Activated T-helper 1 cell treated with Interleukin-2 at 50 U/mL for 16 hours (primary cell): ENCODE measurements at places on chromosomes 5 and 9.

DNA sequence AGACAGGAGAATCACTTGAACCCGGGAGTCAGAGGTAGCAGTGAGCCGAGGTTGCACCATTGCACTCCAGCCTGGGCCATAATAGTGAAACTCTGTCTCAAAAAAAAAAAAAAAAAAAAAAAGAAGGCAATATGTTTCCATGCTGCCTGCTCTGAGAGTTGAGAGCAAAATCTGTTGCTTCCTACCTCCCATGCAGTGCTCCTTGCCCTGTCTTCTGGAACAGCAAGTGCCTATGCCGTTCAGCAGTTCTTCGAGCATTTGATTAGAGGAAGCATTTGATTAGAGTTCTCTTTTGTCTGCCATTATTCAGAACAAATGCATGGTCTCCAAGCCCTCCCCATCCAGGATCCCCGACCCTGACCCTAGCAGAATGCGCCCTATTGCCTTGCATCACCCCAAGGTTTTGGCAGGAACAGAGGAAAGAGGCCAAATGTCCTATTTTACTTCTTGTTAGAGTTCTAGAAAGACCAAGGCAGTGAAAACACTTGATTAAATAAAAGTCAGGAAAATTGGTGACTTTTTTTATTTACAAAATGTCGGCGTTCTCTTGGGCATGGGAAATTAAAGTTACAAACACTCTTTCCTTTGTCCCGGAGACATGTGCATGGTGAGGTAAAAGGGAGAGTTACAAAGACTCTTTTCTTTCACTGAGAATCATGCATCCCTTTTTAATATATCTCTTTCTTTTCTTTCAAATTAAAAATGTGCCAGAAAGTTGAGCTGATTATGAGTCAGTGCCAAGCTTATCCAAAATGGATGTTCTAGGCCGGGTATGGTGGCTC lies 27.8 kb upstream of the FSD1L start:
- DNase-seq: no peak

DNA sequence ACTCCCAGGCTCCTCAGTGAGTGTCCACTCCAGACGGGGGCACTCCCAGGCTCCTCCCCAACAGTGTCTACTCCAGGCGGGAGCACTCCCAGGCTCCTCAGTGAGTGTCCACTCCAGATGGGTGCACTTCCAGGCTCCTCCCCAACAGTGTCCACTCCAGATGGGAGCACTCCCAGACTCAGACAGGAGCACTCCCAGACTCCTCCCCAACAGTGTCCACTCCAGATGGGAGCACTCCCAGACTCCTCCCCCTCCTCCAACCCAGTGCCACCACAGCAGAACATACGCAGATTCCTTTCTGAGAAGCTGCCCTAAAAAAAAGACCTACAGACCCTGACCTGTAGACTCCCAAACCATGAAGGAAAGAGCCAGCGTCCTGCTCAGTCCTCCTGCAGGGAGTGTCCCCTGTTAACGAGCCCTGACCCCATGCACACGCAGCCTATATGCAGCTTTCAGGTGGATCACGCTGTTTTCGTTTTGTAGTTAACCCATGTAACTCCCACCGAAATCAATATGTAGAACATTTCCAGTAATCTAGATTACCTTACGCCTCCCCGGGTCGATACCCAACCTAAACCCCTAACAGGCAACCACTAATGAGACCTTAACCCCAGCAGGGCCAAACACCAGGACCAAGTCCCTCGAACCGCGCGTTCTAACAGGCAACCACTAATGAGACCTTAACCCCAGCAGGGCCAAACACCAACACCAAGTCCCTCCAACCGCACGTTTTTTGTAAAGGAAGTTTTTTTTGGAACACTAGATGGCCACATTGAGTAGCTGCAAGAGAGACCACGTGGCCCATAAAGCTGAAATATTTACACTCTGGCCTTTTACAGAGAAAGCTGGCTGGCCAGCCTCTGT lies 15.7 kb downstream of the PNPLA7 start:
- DNase-seq: no peak

- no peak for DNase-seq
Measured at GRCh38 chr9:79013715-79014610, 557.8 kb upstream of the TLE4 start.

GRCh38 chr5:136750224-136750862 lies 385.0 kb upstream of the TRPC7 start:
- no peak for DNase-seq

GRCh38 chr9:36898431-36899020 lies 135.5 kb downstream of the PAX5 start:
- DNase-seq: no peak

DNA sequence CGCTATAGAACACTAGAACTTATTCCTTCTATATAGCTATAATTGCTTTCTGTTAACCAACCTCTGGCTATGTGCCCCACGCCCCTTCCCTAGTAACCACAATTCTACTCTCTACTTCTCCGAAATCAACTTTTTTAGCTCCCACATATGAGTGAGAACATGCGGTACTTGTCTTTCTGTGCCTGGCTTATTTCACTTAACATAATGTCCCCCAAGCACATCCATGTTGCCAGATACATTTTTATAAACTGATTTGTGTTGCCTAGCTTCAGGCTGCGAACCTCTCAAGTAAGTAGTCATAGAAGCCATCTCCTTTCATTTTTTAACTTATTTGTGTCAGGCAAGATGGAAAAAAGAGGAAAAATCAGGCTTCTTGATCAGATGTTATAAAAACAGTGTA lies 249.5 kb downstream of the TMEM167A start:
- DNase-seq: no peak

DNA sequence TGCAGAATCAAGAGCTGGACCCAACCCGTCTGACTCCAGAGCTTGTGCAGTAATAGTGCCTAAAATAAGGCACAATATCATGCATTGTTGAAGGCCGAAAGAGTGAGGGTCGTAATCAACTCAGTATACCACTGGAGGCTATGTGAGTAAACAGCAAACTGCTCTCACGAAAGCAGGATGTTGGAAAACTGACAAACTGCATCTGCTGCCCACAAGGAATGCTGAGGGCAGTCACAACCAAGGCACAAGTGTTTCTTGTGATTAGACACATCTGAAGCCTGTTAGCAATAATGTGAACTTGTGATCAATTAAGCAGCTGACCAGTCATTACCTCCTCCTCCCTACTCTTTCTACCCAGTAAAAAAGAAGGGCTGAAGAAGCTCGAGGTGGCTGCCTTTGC lies 48.8 kb downstream of the TRPM3 start:
- no peak for DNase-seq

DNA sequence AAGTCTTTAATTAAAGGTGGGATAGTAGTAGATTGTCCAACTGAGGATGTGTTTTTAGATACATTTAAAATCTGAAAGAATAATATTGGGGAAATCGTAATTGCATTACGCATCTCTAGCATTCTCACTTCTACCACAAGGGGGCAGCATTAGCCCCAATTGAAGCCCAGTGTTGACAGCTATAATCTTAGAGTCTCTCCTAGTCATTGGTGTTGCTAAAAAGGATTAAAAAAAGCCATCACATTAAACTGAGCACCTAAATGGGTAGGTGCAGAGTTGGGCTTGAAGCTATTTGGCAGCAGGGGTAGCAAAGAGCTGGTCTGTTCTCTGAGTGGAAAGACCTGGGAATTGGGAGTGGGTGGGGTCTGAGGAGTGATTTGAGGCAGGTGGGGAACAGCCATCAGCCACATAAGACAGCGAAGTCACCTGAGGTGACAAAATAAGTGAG lies 177.2 kb downstream of the OSTF1 start:
- no peak for DNase-seq

DNA sequence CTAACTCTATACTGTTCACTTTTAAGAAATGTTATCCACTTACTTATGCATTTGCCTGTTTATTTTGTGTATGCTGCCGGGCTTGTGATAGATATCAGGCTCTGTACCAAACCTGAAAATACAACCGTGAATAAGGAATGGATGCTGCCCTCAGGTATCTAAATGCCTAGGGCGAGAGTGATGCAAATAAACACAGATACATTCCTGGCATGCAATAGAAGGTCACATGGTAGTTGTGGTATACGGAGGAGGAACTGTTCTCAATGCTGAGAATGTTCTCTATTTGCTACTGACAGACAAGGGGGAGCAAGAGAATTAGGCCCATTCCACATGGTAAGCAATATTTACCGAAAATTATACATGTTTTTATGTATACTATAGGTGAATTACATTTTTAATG lies 227.8 kb downstream of the ICE1 start:
- no peak for DNase-seq

- no peak for DNase-seq
Measured at GRCh38 chr5:68369457-68370125, 154.0 kb downstream of the PIK3R1 start.

DNA sequence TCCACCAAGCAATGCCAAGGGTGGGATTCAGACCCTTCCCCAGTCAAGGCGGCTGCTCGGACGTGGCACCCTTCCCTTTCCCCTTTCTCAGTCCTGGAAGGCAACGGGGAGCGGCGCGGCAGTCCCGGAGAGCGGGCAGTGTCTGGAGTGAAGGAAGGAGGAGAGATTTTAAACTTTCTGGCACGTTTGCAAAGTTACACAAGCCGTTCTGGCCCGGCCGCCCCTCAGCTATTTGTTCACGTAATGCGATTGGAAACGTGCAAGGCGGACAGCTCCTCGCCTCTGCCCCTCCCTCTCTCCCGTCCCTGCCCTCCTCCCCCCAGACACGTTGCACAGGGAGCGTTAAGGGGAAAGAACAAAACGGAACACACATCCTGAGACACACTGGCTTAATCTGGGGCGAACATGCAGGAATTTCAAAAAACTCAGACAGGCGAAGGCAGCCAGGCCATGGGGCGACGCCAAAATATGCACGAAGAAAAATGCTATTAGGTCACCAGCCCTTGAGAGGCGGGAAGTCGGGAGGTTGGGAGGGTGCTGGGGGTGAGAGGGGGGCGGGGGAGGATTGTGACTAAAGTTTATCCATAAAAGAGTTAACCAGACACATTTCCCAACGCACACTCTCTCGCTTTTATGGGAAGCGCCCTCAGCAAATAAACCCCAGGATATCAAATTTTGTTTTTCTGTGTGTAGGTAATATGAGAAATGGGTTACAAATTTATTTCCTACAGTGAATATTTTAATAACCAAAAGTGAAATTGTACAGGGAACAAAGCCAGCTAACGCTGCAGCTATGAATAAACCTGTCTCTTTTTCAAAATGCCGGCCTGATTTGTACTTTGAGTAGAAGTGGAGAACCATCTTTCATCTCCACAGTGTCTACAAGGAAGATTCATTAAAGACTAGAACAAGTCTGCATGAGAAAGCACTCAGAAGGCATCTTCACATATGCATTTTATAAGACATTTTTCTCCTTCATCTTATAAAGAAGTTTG lies at the start of gene LOX:
TSS of gene LOX (minus strand) at position 144 of the 995 bp plus-strand sequence. CDS start 274 bp downstream, outside the sequence.
- no peak for DNase-seq

GRCh38 chr5:68261569-68262065 lies 46.1 kb downstream of the PIK3R1 start:
- no peak for DNase-seq

DNA sequence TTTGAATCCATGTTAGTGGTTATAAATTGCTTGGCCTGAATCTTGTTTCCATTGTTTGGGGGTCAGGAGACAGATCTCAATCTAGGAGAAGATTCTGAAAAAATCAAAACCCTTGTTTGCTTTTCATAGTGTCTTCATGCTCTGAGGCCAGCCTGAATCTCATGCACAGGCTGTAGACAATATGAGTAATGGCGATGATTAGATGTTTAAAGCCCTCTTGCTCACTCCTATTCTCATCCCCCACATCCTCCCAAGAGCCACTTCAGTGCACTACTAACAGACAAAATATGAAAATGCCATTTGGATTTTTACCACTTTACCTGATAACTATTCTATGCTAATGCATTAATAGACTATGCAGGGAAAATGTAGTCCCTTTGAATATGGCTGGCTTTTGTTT lies 129.4 kb downstream of the NUDT12 start:
- DNase-seq: no peak

- DNase-seq: no peak
Measured at GRCh38 chr9:84990850-84991513, 321.5 kb downstream of the NTRK2 start.

- DNase-seq: no peak
Measured at GRCh38 chr5:151696470-151697061, 9.9 kb upstream of the SPARC start.

DNA sequence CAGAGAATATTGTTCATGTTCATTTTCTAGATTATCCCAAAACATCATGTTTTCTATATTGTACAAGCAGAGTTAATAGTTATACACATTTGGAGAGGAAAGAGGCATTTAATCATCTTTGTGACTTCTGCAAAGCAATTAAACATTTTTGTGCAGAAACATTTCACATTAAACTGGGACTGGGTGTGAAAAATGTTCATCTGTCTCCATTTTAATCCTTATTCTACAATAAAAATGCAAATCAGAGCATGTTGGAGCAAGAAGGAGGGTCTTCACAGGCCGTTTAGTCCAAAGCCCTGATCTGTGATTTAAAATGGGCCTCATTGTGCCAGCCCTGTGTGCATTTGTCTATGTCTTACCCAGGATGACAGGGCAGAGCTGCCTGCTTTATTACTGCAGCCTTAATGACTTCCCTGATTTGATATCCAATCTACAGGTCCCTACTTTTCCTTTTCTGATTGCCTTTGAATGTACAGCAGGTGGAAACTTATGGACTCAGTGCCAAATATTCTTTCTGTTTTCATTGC lies 183.5 kb downstream of the CAVIN4 start:
- DNase-seq: no peak

DNA sequence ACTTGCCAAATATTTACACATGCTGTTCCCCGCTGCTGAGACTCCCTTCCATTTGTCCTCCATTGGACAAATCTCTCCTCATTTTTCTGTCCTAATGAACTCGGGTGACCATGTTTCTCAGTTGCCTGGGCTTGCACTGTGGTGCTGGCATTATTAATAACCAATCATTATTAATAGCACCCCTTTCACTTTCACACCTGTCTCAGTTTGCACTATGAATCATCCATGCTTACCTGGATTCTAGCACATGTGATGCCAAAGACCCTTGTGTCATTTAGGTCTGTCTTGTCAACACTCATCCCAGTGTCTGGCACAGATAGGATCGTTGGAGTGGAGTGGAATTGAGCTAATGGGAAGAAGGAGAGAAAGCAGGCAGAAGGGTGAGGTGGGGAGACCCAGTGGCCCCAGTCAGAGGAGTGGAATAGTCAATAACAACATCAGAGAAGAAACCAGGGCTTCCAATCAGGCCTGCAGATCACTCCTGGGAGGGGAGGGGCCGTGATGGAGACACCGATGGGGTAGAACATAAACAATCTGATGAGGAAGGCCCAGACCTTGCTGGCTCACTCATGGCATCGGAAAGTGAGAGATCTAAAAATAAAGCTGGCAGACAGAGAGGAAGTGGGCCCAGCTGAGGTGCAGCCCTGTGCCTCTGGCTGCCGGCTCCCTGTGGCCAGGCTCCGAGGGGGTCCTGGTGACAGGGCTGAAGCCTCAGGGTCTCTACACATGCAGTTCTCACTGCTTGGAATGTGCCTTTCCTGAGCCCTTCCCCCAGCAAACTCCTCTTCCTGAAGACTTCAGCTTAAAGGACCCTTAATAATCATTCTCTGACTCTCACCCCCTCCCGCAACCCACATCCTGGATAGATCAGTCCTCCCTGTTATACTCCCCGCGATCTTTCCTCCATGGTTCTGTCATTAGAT lies 33.5 kb upstream of the CRB2 start:
- peak; percentile 33 for DNase-seq

DNA sequence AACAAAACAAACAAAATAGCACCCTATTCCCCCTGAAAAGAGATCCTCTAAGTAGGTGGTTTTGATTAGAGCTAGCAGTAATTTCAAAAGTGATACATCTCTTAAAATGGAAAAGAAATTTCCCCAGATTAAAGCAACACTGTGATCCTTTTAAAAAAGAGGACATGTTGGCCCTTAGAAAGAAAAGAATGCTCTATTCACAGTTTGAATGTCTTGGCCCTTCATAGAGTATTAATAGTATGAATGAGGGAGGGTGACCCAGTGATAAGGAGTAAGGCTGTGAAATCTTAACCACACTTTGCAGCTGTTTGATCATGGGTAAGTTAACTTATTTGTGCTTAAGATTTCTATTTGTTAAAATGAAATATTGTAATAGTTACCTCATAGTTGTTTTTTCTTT lies 467.7 kb upstream of the MEF2C start:
- DNase-seq: no peak
